Activated CD4-positive, alpha-beta T cell treated with anti-CD3 and anti-CD28 coated beads, Interleukin-10, Interleukin-2, amounts not matched to agents 100 ng/mL and 50 ng/mL, durations not matched to agents 16 hours and 8 hours (primary cell): ENCODE measurements at places on chromosomes 12 and 14.
A peak's percentile ranks its signal among the peaks of the same experiment; 100 is the strongest.

DNA sequence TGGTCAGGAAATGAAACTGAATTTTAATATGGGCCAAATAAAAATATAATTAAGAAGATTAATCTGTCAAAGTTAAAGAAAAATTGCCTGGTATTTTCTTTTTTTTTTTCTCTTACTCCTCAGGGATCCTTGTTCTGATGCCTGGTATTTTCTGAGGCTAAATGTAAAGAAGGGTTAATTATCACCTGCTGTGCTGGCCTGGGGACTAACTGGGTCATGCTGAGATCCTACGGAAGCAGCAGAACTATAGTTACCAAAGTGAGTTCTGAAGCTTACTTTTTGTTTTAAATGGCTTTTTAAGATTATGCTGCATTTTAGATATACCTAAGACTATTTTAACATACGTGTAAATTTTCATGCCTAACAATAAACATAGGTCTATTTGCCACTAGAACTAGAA, 23.3 kb downstream of the ZC2HC1C start:
- DNase-seq = no peak

- peak; percentile 45 for DNase-seq
Measured at GRCh38 chr12:39619316-39619659, 315 bp downstream of the ABCD2 start.

GRCh38 chr14:20606190-20606901, 15.2 kb upstream of the RNASE12 start:
- no peak for DNase-seq

DNA sequence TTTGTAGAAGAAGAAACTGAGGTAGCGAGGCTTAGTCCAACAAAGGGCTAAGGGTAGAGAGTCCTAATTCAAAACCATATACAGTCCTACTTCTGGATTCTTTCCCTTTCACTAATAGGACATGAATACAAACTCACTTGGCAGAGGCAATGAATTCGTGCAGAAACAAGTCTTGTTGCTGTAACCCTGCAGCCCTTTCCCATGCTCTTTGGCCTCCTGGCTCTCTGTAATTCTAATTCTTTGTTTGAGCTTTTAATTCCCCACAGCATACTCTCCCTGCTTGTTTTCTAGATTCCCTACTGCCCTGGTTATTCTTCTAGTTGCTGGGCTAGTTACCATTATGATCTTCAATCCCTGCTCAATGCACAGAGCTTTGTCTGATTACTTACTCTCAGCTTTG, 381.4 kb downstream of the ETNK1 start:
- DNase-seq = no peak

GRCh38 chr12:54383041-54383609, 1.4 kb downstream of the ZNF385A start:
- DNase-seq = peak; percentile 36

DNA sequence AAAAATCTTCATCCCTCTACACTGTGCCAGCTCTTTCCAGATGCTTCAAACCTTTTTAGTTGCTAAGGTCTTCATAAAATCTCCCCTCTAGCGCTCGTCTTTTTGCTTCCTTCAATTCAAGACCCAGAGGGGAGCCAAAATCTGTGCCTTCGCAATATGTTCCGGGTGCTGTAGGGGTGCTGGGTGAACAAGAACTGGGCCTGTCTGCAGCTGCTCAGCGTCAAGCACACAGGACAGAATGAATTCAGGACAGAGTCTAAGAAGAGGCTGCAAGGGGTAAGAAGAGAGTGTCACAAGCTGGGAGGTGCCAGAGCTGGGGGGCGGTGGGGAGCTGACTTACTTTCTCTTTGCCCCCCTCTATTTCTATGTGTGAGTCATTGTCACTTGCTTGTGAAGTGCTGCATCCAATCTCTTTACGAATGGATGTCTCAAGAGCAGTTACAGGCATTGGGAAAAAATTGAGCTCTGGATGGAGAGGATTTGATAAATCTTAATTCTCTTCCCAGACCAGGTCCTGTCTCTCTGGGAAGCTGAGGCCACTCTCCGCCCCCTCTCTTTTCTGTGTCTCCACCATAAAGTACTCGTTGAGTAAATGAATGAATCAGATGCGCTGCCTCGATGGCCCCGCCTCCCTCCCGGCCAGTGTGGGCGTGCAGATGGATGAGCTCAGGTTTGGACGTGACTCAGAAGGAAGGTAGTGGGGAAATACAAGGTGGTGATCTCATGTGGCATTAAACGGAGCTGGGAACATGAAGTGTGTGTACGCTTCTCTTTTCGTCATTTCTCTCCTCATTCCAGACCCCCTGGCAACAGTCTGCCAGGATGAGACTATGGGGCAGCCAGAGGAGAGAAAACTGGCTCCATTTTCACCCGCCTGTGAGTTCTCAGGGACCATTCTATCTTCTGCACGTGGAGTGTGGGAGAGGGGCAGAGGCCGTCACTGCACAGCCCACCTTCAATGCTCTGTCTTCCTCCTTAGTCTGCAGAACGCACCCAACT, 91.3 kb downstream of the TSPAN9 start:
- peak; percentile 45 for DNase-seq

- peak; percentile 53 for DNase-seq
Measured at GRCh38 chr14:77124345-77125280, 17.0 kb downstream of the ZDHHC22 start.

DNA sequence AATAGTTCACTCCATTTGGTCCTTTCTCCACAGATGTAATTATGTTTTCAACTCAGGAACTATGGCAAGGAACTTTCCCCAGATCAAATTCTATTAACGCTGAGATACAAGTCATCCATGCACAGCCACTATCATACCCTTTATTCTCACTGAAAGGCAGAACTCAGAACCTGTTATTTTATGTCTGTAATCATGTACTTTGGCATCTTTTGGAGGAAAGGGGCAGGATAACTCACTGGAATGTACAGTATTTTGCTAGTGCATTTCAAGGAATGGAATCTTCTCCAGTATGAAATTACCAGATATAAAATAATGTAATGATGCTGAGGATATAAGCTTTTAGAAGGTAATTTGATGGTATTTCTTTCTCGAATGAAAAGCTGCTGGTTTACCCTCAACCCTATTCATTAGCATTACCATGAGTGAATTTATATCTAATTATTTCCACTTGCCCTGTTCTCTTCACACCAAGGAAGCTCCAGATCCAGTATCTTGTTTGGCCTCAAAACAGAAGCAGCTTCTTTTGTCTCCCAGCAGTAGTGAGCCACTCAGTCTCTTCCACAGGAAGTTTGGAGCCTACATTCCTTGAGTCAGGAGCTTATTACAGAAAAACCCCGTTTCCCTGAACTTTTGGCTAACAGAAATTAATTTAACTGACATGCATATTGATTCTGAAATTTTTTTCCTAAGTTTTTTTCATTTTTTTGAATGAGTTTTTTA, 10.0 kb upstream of the AMHR2 start:
- DNase-seq = no peak

GRCh38 chr12:93706387-93706786, 29.2 kb downstream of the CRADD start:
- no peak for DNase-seq

DNA sequence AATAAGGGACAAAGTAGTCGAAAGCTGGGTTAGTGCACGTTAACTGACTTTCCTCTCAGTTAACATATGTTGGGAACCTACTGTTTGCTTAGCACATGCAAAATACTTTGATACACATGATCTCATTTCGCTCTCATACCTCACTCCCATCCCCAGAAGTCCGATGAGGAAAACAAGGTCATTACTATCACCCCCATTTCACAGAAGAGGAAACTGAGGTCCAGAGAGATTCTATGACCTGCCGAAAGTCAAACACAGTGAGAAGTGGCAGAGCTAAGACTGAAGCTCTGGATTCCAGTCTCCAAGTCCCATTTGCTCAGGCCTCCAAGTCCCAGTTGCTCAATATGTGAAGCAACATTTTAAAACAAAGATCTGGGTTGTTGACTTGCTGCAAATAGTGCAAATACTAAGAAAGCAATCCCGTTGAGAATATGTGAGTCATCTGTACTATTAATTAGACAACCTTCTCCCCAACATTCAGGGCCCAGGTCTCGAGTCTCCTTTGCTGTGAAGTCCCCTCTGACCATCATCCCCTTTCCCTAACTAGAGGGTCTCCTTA, 170.6 kb upstream of the PWP1 start:
- no peak for DNase-seq

DNA sequence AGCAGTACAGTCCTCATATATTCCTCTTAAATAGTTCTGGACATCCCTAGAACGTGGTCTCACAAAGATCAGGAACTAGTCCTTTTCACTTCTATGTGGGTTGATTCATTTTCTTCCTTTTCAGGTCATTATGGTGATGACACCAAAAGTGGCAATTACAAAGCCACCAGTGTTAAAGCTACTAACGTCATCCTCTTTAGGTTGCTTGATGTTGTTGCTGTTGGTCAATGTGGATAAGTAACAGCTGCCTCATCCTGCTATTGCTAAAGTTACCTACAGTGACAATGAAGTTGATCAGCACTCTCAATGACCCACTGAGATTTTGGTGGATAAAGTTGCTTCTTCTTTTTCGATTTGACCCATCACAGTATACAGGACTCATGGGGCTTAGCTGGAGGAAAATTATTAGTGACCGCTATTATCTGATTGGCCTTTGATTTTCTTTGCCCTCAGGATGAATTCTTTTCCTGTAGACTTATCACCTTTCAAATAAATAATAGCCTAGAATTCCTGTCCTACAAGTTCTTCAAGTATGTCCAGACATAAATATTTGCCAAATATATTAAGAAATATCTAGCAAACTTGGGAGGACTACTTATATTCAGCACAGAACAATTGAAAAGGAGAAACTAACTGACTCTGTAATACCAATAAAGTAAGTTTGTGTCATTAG, 54.0 kb upstream of the ATP2B1 start:
- DNase-seq = no peak

- no peak for DNase-seq
Measured at GRCh38 chr12:18753481-18754123, 15.7 kb downstream of the CAPZA3 start.

DNA sequence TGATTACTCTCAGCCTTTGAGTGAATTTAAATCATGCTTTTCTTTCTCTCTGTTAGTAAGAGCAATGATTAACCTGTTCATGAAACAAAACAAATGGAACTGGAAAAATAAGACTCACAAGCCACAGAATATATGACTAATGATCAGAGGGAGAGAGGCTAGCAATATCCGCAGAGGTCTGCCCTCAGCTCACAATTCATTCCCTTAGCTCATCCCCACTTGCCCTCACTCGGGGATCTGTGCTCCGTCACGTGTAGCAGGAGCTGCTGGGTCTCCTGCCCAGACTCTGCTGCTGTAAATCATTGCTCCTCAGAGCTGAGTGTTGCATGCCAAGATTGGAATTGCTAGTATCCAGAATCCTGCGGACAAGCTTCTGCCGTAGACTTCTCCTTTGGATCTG, 53.1 kb upstream of the GNG2 start:
- no peak for DNase-seq

DNA sequence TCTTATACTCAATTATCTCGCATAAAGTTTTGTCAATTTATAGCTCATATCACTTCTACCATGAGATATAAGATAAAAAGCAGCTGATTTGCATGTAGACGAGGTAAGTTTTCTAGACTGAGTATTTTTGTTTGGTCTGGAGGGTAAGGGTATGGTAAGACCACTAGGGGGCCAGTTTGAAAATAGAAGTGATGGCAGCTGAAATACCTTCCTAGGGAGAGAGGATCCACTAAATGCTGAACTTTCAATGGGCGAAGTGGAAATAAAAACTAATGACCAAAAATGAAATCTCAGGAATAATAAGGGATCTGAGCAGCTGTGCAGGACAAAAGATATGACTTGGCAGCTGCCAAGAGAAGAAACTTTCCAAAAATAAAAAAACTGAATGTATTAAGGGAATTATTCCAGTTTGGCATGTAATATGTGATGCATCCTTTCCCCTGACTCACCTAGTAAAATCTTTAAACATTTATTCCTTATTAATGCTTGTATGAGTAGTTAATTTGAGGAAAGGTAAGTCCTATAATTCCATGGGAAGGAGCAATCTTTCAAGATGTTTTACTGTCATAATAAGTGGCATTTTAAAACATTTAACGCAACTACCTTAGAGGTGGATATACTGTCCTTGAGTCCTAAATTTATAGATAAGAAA, 754.5 kb downstream of the C12orf50 start:
- DNase-seq = peak; percentile 2

DNA sequence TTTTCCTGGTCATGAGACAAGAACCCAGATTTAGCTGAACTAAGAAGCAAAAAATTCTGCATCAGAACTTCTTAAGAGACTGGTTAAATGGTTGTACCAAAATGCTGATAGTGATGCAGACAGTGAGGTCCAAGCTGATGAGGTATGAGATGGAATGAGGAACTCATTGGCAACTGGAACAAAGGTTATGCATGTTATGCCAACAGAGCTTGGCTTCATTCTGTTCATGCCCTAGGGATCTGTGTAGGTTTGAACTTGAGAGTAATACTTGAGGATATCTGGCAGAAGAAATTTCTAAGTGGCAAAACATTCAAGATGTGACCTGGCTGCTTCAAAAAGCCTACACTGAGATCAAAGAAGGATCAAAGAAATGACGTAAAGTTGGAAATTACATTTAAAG, 398.0 kb downstream of the FSCB start:
- no peak for DNase-seq

DNA sequence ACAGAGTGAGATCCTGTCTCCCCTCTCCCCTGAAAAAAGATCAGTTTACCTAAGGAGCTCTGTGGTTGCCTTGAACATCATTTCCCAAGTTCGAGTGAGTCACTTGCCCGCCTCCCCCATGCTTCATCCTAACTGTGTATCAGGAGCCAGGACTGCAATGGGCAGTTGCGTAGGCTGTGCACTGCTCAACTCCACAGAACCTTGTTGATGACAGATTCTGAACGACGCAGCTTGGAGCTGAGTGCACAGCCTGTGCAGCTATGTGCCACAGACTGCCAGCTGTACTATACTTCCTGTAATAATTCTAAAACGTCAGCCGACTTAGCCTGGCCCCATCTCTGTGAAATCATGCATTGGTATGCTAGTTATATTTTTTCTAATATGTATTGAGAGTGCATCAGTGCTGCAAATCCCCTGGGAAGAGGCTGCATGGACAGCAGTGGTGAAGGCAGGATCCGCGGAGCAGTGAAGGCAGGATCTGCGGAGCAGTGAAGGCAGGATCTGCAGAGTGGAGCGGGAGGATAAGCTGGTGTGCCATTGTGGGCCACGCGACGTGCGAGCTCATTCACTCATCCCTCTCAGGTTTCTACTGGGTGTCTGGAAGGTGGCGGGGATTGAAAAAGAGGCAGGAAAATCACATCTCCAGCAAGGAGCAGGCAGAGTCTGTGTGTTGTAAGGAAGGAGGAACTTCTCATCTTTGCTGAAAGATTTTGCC, 80.8 kb downstream of the GALNT9 start:
- no peak for DNase-seq

DNA sequence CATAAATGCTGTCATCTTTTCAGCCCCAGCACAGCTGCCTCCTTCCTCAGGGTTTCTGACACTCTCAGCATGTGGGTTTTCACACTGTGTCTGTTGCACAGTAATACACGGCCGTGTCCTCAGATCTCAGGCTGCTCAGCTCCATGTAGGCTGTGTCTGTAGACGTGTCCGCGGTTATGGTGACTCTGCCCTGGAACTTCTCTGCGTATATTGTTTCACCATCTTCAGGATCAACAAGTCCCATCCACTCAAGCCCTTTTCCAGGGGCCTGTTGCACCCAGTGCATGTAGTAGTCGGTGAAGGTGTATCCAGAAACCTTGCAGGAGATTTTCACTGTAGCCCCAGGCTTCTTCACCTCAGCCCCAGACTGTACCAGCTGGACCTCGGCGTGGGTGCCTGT, 1210.6 kb downstream of the TMEM121 start:
- DNase-seq = no peak
